Foreskin fibroblast (primary cell): ENCODE measurements at places on chromosomes 13 and 19.

GRCh38 chr13:70505809-70506208 is 397.6 kb upstream of the KLHL1 start:
- DNase-seq: no peak

DNA sequence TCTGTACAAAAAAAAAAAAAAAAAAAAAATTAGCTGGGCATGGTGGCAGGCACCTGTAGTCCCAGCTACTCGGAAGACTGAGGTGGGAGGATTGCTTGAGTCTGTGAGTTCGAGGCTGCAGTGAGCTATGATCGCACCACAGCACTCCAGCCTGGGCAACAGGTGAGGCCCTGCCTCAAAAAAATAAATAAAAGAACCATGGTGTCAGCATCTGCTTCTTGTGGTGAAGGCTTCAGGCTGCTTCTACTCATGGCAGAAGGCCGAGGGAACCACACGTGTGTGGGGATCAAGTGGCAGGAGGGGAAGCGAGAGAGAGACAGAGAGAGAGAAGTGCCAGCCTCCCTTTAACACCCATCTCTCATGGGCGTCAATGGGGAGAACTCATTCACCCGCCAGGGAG is 13.5 kb downstream of the BCL3 start:
- no peak for DNase-seq

- DNase-seq: no peak
Observed at GRCh38 chr13:112169941-112170822, 103.2 kb downstream of the SOX1 start.

DNA sequence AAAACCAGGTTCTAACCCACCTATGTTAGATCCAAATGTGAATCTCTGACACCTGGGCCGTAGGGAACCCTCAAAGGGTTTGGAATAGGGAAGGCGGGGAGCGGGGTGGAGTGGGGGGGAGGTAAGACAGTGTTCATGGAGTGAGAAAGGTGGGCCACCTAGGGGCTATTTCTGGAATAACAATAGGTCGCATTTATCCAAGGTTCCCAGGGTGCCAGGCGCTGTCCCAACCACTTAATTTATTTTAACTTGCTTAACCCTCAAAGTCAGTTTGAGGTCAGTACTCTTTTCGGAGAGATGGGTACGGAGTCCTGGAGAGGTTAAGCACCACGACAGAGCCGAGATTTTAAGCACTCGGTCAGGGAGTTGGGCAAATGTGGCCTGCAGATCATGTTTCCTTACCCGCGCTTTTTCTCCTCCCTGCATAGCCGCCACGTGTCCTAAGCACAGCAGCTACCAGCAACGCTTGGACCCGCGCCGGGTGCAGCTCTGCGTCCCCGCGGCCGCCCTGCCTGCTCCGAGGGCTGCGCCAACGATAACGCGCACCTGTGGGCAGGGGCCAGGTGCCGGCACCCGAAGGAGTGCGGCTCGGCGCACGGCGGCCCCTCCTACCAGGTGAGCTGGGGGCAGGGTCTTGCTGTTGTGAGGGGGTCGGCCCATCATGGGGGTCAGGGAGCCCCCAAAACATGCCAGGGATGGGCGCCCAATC is 25.0 kb upstream of the FXYD3 start:
- peak; percentile 42 for DNase-seq
